M059J (cell line): ENCODE measurements at places on chromosomes 7 and 10.

DNA sequence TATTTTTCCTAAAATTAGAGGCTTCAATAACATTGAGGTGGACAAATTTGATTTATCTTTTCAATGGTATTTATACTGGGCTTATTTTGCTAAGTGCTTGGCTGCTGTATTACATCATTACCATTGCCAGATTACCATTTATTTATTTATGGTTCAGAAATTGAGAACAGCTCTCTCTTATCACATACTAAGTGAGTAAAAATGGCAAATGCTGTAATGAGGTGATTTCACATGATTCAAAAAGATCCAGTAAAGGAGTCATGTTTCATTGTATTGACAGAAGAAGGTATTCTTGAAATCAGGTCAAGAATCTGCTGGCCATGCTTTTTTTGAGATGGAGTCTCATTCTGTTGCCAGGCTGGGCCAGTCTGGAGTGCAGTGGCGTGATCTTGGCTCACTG lies 322.6 kb downstream of the KIF20B start:
- DNase-seq: peak; percentile 20

- DNase-seq: no peak
Measured at GRCh38 chr10:65769828-65770227, 1156.0 kb upstream of the LRRTM3 start.

GRCh38 chr7:156178857-156179256 lies 366.6 kb upstream of the SHH start:
- DNase-seq: no peak

DNA sequence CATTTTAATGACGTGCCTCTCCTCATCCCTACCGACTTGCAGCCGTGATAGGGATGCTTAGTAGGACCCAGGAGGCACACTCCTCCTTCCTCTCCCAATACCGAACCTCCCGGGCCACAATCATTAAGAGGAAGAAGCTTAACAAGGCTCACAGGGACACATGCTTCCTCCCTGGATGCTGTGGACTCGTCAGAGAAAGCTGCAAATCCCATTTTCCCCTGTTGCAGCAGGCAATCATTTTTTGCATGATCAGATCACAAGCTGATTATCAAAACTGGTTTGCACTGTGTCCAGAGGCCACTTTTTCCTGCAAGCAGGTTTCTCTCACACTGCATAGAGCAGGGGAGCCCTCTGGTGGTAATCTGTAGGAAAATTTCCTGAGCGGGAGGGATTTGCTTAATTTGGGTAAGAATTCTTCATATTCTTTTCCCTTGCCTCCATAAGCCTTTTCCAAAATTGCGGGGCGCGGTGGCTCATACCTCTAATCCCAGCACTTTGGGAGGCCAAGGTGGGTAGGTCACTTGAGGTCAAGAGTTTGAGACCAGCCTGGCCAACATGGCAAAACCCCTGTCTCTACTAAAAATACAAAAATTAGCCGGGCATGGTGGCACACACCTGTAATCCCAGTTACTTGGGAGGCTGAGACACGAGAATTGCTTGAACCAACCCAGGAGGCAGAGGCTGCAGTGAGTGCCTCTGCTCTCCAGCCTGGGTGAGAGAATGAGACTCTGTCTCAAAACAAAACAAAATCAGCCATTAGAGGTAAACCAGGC lies 16.1 kb upstream of the LAMB4 start:
- DNase-seq: peak; percentile 79

DNA sequence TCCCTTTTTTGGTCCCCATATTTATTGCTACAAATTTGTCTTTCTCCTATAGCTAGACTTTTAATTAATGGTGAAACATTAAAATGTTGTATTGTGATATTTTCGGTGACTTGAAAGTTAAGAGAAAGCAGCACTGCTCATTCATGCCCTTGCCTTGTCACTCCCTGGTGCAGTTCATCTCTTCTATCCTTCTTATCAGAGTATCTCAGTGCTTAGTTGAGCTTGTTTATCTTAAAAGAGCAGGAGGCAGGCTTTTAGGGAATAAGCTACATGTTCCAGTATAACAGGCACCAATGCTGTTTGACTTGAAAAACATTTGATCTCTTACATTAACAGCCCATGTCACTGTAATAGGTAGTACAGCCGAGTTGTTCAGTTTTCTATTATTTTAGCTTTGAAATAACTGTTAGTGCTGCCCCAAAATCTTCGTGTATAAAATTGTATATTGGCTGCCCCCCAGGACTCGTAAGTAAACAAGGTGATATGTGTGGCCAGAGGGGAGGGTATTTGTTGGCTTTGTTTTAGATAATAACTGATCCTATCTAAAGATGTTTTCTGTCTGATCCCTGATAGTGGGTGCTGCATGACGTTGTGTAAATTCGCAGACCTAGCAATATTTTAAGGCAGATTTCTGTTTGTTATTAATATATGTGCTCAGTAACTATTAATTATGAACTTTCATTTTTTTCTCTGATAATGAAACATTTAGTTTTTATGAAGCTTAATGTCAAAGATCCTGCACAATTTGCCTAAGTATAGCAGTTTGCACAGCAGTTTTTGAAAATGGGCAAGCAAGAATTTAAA lies 96.5 kb downstream of the BTRC start:
- no peak for DNase-seq

DNA sequence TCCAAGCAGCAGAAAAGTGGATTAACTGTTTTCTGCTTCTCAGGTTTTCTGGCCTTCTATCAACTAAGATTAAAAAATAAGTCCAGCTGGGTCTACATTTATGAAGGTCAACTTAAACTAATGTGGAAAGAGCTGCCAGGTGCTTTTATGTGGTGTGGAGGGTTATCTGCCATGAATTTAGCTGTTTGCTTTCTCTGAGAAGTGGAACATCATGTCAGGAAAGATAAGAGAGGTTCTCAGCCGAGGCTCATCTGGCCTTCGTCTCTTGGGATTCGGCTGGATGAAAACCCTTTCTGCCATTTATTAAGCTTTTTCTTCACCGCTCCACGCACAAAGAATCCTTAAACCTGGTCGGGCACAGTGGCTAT lies 5.5 kb downstream of the PTPRN2 start:
- DNase-seq: no peak

- DNase-seq: peak; percentile 90
Measured at GRCh38 chr10:44334621-44335184, 50.2 kb downstream of the CXCL12 start.

DNA sequence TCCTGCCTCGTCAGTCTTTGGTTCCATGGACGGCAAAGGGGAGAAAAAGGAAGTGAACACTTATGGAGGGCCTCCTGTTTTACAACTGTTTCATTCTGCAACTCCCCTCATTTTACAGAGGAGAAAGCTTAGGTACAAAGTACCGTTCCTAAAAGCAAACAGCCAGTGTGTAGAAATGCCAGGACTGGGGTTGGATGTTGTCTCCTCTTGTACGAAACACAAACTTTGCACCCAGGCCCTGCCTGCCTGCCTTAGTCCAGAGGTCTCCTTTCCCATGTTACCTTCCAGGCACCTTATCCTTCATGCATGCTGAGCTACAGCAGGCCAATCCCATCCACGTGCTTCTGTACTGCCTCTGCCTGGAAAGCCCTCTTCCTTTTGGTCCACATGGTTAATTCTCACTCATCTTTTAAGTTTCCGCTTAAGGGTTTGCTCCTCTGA lies 86.0 kb downstream of the ICA1 start:
- DNase-seq: no peak

DNA sequence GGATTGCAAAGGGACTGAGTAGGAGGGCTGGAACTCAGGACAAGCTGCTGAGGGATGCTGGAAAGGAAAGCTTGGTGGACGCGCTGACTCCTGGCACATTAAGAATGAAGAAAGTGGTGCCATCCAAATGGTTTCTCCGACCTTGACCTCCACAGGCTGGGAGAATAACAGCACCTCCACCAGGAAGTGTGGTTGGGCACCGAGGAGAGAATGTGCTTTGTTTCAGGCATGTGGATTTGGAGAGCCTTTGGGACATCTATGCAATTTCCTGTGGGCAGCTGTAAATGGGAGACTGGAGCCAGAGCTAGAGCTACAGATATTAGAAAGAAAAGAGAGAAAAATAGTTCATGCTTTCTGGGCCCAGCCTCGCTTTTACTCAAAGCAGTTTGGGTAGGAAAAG lies 29.8 kb upstream of the HABP2 start:
- DNase-seq: no peak

GRCh38 chr10:97701438-97702069 lies 12.0 kb upstream of the MARVELD1 start:
- peak; percentile 70 for DNase-seq

GRCh38 chr7:33932832-33933468 lies 27.6 kb downstream of the BMPER start:
- peak; percentile 89 for DNase-seq

GRCh38 chr7:53151496-53151895 lies 116.1 kb downstream of the POM121L12 start:
- DNase-seq: no peak

GRCh38 chr10:101939729-101940128 lies 96.1 kb upstream of the KCNIP2 start:
- no peak for DNase-seq

DNA sequence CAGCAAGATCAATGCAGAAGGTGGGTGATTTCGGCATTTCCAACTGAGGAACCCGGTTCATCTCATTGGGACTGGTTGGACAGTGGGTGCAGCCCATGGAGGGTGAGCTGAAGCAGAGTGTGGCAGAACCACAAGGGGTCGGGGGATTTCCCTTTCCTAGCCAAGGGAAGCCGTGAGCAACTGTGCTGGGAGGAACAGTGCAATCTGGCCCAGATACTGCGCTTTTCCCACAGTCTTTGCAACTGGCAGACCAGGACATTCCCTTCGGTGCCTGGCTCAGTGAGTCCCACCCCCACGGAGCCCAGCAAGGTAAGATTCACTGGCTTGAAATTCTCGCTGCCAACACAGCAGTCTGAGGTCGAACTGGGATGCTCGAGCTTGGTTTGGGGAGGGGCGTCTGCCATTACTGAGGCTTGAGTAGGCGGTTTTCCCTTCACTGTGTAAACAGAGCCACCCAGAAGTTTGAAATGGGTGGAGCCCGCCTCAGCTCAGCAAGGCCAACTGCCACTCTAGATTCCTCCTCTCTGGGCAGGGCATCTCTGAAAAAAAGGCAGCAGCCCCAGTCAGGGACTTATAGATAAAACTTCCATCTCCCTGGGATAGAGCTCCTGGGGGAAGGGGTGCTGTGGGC lies 58.6 kb upstream of the SLC26A5 start:
- peak; percentile 15 for DNase-seq
